Stimulated activated CD4-positive, alpha-beta T cell treated with anti-CD3 and anti-CD28 coated beads, TNF-alpha, amount 100 ng/mL, for 4 hours (primary cell): ENCODE measurements at places on chromosomes 11 and 22.

- no peak for DNase-seq
Observed at GRCh38 chr11:76382209-76382608, 1.1 kb downstream of the GVQW3 start.

- no peak for DNase-seq
Observed at GRCh38 chr22:46806794-46807193, 44.3 kb downstream of the TBC1D22A start.

DNA sequence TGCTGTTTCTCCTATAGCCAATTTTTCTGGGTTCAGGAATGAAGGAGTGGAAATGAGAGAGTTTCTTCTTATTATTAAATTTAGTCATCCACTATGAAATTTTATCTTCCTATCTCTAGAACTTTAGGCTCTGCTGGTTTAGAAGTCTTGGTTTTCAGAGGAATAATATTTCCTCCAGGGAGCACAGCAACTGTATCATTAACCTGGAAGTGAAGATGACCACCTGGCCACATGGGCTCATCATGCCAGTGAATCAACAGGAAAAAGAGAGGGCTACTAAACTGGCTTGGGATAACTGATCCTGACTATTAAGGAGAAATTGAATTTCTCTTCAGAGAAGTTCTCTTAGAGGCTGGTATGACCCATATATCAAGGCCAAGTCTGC, 44.4 kb downstream of the ADM start:
- no peak for DNase-seq

DNA sequence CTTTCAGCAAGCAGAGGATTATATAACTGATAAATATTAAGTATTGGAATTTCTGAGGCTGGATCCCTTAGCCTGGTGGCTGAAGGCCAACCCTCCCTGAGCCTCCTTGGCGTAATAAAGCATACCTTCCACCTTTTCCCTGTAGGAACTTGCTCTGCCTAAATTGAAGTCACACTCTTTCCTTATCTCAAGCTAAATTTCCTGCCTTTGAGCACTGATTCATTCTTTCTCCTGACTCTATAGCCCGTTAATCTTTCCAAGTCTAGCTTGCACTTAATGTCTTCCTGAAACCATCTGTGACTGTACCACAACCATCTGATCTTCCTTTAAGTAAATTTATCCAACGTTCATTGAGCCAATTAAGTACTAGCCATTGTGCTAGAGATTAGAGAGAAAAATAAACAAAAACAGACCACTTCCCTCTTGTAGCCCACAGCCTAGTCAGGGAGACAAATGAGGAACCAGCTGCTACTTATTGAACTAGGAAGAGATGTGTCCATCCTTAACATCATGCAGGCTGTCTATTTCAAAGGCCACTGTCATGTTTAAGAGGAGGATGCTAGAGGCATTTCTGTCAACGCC, 62.9 kb downstream of the GRK3 start:
- no peak for DNase-seq

GRCh38 chr11:45949992-45950407, 27.5 kb downstream of the LARGE2 start:
- DNase-seq = no peak

DNA sequence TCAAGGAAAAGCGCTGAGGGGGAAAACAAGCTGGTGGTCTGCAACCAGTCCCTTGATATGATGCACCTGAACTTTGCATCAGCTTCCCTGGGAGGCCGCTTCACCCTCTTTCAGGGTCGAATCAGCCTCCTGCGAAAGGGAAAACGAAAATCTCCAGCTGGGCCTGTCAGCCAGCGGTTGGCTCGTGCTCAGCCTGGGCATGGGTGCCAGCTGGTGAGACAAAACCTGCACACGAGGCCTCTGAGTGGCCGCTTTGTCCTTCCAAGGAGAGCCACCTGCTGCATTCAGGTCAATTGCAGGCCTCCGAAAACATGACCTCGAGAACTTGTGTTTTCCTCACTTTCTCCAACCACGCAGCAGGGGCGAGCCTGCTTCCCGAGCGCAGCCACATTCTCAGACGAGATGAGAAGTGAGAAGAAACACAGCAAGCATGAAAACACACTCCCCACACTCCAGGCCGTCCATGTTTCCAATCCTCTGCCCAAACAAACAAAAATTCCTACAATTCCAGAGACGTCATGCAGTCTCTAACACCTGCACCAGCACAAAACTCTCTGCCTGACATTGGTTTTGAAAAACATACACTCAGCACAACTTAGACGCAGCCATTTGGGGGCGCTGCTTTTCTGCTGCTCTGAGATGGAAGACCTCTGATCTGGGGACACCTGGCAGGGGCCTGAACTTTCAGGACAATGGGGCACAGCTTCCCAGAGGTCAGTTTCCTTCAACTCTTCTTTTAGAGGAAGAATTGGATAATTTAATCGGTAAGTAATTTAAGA, 77.1 kb downstream of the DHCR7 start:
- no peak for DNase-seq

GRCh38 chr11:77140231-77140851, 12.3 kb downstream of the MYO7A start:
- no peak for DNase-seq

- no peak for DNase-seq
Observed at GRCh38 chr11:40405614-40406013, 1053.8 kb downstream of the LRRC4C start.

GRCh38 chr11:10667521-10667885, 26.1 kb downstream of the IRAG1 start:
- DNase-seq = no peak

- no peak for DNase-seq
Observed at GRCh38 chr22:43946384-43946667, 8.9 kb upstream of the SAMM50 start.

- no peak for DNase-seq
Observed at GRCh38 chr11:84924154-84924692, 702.9 kb downstream of the DLG2 start.

DNA sequence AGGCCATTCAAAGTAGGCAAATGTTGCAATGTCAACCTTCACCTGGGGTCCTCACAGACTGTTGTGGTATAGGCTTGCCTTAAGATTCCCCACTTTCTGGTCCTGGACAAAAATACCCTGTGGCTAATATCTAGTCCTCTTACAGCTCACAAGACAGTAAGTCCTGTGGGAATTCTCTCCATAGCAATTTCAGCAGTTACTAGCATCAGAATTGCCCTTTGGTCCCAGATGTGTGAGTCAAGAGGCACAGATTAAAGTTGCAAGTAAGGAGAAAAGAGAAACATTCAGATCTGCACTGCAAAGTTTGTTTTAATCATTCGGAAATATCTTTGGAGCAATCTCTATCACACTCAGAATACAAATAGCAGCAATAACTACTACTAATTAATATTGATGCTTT, 420.2 kb downstream of the NTM start:
- no peak for DNase-seq

GRCh38 chr11:70489276-70489675, 90.9 kb downstream of the CTTN start:
- no peak for DNase-seq

- DNase-seq = no peak
Observed at GRCh38 chr11:115644856-115645255, 140.6 kb upstream of the CADM1 start.
